Ascending aorta (tissue), 2 donors: ENCODE measurements at places on chromosomes 1 and 21.
A peak's percentile ranks its signal among the peaks of the same experiment; 100 is the strongest.

DNA sequence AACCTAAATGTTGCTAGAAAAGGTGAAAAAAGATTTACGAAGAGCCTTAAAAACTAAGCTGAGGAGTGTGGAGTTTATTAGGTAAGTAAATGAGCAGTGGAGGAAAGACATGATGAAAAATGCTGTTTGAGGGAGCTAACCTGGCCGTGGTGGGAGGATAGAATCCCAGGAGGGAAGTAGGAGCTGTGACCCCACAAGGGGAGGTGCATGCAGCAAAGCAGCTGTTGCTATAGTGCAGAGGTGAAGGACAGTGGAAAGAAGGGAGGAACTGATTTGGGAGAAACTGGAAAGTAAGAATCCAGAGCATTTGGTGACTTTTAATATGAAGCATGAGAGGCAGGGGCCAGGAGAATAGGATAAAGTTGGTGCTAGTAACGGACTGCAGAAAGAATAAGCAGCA is 271.7 kb upstream of the ADGRL2 start:
- no peak for DNase-seq

DNA sequence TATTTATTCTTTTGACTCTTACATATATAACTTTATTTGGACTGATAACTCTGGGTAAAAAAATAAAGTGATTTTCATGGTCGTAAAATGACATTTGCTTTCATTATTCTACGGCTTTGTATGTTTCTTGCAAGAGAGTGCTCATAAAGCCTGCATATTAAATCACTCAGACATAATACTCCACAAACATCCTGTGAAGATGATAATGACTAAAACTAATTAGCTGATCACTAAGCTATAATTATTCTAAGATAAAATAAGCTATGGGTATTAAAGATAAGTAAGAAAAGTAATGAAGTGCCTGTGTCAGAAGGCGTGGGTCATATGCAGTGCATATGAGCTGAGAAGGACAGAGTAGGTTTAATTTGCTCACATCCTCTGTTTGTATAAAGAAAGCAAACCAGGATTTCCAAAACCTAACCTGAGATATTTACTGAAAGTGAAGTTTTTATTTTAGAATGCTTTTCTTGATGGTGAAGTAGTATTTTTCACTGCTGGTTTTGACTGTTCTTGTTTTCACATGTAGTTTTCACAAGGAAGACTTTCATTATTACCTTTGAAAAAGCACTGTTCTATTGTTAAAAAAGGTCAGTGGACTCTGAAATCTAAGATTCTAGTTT is 278.8 kb downstream of the AMY1C start:
- no peak for DNase-seq

DNA sequence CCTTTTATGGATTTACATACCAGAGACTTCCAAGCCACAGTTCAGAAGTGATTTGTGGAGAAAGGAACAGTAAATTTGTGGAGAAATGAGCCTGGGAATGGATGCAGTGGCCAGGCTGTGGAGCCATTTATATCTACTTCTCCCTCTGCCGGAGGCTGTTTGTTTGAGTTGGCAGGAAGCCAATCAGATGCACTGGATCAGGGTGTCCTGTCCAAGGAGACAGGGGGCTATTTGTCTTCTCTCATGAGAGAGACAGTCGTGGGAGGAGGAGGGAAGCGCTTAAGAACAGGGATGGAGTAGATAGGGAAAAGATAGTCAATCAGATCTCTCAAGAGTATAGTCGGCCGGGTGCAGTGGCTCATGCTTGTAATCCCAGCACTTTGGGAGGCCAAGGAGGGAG is 2.8 kb upstream of the HAPLN2 start:
- no peak for DNase-seq

DNA sequence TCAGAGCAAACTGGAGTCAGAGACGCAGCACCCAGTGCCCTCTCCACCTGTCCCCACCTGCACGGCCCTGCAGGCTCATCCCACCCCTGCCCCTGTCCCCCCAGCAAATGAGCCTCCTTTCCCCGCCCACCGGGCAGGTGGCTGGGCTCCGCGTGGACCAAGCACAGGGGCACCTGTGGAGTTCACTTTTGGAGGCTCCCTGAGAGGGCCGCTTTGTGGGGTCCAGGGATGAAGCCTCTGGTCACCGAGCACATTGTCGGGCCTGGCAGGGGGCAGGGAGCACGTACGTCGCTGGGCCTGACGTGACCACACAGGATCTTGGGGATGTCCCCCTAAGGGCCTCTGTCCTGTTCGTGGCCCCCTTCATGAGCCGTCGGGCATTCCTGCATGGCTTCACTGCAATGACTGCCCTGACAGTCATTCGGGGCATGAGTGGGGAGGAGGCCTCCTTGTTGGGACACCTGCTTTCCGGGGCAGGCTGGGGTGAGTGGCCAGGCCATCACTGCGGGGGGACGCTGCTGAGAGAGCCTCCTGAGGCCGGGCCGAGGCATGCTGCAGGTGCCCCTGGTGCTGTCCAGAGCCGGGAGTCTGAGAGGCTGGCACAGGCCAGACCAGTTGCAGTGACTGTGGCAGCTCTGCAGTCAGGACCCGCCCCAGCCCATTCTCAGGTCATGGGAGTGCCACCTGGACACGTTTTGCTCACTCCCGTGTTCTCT is 19.7 kb downstream of the SLX9 start:
- no peak for DNase-seq

DNA sequence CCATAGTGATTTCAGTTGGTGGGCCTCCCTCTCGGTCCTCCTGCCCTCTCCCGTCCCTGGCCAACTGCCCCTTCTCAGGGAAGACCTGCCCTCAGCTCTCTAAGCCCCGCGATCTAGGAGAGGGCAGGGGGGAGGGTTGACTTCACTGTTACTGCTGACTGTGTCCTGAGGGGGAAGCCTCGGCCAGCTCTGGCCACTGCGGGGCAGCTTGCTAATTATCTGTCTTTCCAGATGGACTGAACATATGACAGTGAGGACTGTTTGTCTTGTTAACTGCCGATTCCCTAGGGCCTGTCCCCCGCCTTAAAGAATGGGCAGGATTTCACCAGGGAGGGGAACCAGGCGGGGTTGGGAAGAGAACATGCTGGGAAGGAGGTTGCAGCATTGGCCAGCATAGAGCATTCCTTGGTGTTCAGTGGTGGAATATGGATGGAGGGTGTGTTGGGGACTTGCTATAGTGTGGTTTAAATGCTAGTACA is 22.9 kb downstream of the NIPAL3 start:
- DNase-seq = no peak

DNA sequence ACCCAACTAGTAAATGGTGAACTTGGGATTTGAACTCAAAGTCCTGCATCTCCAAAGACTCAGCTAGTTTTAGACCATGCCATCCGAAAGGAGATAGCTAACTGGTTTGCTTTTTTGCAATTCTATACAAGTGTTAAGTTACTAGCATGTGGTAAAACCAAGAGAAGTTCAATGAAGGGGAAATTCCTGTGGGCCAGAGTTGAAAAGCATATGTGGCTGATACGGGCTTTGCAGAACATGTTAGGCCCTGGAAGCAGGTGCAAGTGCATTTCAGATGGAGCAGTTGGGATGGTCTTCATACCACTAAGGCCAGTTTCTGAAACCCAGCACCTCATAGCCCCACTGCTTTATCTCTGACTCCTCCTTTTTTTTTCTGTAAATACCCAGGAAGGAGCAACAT is 620.9 kb downstream of the PLPP3 start:
- DNase-seq = no peak

DNA sequence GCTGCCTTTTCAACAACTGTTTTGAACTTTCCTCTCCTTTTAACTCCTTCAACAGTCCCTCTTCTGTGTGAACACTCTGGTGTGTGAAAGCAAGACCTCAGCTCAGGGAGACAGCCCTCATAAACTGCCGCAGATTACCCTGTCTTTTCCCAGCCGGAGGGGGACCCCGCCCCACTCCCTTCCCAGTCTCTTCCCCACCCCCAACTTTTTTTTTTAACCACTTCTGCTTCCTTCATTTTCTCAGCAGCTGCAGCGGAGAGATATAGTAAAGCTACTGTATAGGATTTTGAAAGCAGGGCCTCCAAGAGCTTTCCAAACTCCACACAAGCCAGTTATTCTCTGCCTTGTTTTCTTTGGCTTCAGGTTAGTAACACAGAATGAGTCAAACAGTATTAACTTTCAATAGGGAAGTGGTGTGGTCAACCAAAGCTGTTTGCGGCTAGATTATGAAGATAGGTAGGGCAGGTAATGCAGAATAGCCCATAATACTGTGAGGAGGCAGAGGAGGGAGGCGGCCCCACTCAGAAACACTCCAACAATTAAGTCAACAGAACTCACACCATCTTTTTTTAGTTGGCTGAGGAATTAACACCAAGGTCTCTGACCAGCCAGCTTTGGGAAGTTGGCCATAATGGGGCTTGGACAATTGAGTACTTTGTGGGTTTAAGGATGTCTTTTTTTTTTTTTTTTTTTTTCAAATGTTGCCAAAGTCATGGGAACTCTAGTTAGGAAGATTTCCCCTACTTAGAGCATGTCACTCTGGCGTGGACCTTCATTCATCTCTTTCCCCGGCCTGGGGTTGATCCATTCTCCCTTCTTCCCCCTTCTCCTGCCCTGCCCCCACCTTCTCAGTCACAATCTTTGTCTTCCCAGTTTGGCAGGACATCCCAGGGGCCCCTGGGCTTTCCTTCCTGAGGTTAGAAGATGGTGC is 177.0 kb downstream of the CLIC6 start:
- peak; percentile 62 for DNase-seq

DNA sequence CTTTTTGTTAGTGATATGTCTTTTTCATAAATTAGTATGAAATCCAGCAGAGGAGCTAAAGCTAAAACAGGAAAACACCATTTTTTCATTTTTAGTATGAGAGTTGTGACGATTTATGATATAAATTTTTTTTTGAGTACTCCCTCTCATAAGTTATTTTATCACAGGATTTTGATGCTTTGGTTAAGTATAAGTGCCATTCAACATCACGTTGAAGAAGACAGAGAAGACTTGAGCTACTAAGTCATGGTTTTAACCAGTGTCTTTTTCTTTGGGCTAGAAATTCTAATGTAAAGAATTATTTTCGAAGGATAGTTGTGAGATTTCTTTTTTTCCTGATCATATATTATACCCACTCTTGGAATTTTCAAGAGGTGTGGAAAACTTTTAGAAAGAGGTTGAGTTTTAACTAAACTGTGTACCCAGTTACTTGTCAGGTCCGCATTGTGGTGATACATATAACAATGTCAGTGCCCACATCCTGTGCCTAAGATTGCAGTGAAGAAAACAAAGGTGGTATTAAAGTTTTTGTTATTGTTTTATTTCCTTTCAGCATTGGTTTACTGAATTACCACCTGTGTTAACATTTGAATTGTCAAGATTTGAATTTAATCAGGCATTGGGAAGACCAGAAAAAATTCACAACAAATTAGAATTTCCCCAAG is 93.8 kb downstream of the USP25 start:
- no peak for DNase-seq

GRCh38 chr1:47431534-47431933 is 6.3 kb upstream of the FOXD2 start:
- DNase-seq = no peak

- no peak for DNase-seq
These were observed 406.5 kb downstream of the DUSP10 start for GRCh38 chr1:221335161-221336101.

GRCh38 chr1:203364094-203364801 is 13.3 kb upstream of the FMOD start:
- no peak for DNase-seq

DNA sequence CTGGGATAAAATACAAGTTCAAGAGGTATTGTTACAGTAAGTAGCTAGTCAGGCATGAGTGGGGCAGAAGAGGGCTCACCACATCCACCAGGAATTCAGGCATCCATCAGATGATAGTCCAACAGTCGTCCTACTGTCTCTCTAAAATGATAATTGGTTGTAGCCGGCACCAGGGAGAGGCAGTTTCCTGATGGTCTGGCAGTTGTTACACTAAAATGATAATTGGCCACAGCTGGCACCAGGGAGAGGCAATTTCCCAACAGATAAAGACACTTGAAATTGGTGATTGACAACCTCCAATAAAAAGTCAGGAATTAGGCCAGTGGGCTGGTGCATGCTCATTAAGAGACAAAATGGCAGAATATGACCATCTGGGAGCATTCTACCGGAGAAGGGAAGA is 545.8 kb downstream of the AMY1C start:
- DNase-seq = no peak

- no peak for DNase-seq
These were observed 30.5 kb upstream of the ZNF496 start for GRCh38 chr1:247362153-247362552.

DNA sequence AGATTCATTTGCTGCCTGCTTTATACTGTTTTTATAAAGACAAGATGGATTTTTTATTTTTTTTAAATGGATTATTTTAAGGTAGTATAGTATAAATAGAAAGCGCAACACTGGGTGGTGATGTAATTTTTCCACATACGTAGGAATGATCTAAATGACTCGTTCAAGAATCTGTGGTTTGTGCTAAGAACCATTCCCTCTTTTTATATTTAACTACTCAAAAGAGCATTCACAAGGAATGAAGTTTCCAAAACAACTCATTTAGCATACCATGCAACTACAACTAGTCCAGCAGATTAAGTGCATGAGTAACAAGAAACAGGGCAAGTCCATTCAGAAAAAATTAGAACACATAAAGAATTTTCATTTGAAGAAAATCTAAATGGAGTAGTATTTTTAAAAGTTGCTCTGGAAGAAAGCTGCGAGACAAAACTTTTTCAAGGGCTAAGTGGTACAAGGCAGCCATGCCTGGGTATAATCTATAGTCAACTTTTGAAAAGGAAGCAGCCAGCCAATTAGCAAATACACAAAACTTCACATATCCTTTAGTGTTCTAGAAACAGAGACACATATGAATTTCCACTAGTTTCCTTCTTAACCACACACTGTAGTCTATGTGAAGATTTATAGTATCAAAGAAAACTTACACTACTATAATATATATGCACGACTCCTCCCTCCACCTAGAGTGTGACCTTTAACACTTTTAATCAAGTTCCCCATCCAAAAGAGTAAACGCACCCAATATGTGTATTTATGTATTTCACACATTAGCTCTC is 23.4 kb downstream of the GTF2B start:
- no peak for DNase-seq

GRCh38 chr1:165376041-165376810 is 19.7 kb upstream of the LMX1A start:
- peak; percentile 89 for DNase-seq

- no peak for DNase-seq
These were observed 115.3 kb downstream of the RUNX1 start for GRCh38 chr21:34933609-34934335.

DNA sequence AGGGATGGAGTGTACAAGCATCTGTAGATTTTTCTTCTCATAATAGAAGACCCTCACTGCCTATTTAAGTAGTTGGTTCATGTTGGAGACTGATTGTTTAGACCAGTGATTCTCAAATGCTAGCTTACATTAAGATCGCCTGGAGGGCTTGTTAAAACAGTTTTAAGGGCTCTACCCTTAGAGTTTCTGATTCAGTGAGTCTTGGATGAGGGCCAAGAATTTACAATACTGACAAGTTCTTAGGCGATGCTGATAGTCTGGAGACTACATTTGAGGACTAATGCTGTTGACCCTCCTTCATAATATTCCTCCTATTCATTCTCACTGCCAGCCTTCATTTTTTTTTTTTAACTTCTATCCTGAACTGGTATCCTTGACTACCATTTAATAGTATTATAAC is 15.2 kb upstream of the AGO3 start:
- no peak for DNase-seq

GRCh38 chr1:55007625-55008024 is 8.9 kb downstream of the BSND start:
- no peak for DNase-seq

DNA sequence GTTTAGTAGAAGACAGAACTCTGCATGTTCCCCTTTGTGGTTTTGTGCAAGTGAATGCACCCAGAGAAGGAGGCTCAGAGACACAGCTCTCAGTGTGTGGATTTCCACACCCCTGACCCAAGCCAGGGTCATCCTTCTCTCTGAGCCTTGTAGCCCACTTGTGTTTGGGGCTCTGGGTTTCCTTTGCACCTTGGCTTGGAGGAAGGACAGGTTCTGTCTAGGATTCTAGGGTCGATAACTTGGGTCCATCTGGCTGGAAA is 27.2 kb downstream of the MYOG start:
- no peak for DNase-seq
